Bone marrow (tissue), 2 donors: ENCODE measurements at places on chromosomes 3 and 15.

DNA sequence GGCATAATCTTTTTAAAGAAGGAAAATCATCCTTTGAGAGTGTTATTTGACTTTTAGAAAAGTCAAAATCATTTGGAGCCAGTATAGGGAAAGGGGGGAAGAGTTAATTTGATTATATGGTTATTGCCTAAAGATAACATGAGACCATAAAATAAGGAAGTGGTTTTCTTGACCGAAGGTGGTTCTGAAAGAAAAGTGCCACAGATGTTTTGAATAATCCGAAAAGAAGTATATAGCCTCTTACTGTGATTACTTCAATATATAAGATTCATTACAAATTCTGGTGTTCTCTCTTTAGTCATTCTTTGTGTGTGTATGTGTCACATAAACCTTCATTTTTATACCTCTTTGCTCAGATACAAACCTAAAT is 1.1 kb downstream of the DNAJB11 start:
- no peak for DNase-seq

GRCh38 chr3:152175528-152175889 is 93.2 kb upstream of the MBNL1 start:
- DNase-seq, result no peak

GRCh38 chr3:120143676-120144075 is 49.4 kb upstream of the GSK3B start:
- no peak for DNase-seq

DNA sequence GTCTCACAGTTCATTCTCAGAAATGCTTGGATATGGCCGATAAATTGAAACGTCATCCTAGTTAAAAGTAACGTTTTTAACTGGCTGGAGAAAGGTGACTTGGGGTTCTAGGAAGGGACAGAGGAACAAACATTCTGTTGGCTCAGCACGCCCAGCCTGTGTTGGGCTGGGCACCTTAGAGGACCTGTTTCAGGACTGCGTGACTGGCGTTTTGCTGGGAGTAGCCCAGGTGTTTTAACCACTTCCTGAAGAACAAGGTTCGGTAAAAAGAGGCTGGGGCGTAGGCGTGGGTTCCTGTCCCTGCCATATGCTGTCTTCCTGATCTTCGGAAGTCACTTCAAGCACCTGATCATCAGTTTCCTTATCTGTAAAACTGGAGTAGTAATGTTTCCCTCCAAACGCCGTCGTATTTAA is 1.1 kb upstream of the TLNRD1 start:
- no peak for DNase-seq

DNA sequence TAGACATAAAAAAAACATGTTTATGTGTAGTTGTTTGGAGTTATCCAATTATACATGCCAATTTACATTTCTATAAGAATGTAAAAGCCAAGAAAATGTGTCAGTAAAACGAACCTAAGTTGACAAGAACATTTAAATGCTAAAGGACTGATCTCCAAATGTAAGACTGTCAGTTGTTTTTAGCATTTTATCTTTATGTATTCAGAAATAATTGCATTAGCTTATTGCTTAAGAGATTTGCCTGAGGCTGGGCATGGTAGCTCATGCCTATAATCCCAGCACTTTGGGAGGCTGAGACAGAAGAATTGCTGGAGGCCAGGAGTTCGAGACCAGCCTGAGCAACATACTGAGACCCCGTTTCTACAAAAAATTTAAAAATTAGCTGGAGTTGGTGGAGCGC is 26.9 kb downstream of the PXK start:
- no peak for DNase-seq

GRCh38 chr15:58217460-58217859 is 79.3 kb downstream of the AQP9 start:
- DNase-seq, result no peak

GRCh38 chr15:85778107-85778776 is 16.5 kb downstream of the KLHL25 start:
- no peak for DNase-seq

DNA sequence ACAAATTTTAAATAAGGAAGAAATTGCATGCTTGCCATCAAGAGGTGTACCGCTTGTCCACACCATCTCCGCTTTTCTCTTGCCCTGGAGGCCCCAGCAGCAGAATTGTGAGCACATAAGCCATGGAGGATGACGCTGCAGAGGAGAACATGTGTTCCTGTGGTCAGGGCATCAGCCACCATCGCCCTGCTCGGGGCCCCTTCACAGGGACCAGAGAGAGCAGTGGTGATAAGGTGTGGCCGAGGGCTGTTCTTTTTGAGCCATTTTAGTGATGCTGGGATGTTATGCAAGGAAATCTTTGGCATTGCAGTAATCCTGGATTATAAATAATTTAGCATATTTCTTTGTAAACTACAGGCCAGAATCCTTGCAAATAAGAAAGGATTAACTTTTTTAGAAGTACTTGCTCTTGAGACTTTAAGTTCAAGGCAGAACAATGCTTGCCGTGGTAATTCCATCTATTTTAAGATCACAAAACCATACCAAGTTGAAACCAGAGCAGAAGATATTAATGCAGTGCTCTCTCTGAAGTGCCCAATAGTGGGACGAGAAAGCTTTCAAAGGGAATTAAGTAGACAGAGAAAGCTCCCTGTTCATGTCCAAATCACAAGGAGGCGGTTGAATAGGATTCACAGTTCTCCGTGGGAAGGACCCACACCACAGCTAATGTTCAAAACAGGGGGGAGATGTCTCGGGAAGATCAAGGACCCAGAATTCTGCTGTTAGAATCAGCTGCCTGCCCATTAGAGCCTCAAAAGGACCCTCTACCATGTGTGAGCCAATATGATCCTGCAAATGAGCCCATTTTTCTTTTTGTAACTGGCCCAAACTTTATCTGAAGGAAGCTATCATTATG is 338.5 kb downstream of the RORA start:
- DNase-seq, result no peak

DNA sequence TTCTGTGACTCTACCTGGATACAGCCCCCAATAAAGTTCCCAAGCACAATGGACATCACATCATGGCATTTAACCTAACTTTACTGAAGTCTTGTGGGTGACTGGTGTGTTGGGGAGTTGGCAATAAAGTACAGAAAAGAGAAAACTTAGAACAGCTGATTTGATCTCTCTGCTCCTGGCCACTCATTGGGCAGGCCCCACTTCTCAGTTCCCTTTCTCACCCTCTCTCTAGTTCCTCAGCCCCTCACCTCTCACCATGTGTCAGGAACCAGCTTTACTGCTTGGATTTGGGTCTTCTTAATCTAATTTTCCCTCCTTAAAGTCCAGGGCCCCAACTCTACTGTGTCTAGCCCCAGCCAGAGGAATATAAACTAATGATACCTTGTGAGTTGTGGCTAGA is 713 bp upstream of the MUC13 start:
- no peak for DNase-seq

DNA sequence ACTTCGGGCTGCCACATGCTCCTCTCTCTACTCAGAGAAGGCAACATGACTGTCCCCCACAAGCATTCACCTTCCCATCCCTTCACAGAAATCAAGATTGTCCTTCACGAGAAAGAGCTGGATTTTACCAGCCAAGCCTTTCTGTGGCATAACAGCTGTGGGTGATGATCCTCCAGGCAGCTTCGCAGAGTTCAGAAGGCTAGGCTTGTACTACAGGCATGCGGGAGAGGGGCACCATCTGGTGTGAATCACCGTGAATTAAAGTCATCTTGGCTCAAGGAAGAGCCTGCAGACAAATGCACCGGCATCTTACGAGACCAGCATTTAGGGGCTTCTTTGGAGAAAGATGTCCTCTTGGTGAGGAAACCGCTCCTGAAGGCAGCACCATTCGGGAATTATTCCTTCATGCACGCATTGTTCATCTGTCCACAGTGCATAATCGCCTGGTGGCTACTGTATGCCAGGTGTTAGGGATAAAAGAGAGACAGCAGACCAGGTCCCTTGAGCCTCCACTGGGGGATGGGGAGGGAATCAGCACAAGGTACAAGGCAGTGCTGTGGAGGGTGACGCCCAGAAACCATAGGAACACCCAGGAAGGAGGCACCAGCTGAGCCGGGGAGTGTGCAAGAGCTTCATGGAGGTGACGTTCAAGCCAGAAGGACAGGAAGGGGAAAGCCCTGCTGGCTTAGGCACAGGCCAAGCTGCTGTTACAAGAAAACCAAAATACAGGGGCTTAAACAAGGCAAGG is 108.6 kb downstream of the TMEM266 start:
- no peak for DNase-seq

DNA sequence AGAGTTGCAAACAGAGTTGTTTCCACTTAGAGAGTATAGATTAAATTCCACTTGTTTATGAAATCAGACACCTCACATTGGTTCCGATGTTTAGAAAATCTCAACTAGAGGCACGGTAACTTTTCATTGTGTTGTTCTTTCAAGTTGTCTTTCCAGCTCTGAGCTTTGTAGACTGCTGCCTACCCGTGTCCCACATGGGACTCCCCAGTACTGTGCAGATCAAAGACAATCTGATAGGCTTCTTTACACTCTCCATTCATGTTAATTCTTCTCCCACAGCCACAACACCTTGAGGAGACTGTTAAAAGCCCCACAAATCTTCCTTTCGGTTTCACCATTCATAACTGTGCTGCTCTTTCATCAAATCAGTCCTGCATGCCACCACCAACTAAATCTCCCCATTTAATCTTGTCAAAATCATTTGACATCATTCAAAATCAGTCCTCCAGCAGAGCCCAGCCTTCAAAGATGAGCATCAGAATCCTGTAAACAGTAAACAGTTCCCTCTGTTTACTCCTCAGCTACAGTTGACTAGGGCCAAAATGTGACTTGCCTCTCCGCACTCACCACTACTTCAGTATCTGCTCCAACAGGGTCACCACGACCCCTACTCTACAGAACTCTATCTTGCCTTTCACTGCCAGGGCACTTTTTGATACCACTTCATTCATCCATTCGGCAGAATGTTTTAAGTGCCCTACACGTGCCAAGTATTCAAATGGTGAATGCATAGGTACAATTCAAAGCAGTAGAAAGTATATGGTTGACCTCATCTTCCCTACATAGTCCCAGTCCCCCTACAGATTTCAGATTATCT is 8.3 kb downstream of the ANXA2 start:
- no peak for DNase-seq

GRCh38 chr15:55742498-55742926 is 440 bp downstream of the PRTG start:
- no peak for DNase-seq

DNA sequence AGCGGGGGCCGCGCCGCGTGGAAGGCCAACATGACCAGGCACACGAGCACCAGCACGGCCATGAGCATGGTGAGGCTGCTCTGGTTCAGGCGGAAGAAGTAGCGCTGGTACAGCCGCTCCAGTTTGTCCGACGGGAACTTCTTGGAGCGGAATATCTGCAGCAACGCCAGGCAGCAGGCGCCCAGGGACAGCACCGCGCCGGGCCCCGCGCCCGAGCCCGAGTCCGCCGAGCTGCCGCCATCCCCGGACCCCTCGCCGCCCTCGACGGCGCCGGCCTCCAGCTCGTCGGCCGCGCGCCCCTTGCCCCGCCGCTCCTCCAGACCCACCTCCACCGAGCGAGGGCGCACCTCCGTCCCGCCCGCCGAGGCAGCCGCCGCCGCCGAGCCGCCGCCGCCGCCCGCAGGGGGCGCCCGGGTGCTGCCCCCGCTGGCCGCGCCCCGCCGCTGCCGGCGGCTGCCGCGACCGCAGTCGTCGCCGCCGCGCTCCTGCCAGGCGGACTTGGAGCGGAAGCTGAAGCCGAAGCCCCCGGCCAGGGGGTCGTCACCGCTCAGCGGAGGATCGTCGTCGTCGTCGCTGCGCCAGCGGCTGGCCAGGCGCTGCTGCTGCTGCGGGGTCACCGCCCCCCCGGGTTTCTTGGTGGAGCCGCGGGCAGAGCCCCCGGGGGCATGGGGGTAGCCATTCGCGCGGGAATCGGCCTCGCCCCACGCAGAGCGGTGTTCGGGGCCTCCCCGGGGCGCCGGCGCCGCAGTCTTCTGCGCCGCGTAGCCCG is 957 bp downstream of the ADCY5 start:
- DNase-seq, result no peak

DNA sequence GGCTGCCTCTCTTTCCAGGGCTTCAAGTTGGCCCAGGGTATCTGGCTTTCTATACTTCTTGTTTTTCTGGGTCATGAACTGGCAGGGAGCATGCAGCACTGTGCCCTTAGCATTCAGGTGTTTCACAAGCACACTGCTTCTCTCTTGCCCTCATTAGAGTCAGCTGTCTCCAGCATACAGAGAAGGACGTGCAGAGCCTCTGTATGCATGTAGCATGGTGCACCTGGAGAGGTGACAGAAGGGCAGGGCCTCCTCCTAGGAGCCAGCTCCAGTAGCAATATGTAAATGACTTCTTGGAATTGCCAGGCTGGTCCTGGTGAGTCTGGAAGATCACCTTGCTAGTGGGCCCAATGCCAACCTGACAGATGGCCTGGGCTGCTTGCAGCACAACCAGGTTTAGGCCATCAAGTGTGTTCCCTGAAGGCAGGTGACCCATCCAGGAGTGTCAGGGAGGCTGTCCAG is 44.8 kb upstream of the ATP2C1 start:
- DNase-seq, result peak; percentile 25

GRCh38 chr3:121974601-121975111 is 47.4 kb downstream of the ILDR1 start:
- DNase-seq, result no peak

DNA sequence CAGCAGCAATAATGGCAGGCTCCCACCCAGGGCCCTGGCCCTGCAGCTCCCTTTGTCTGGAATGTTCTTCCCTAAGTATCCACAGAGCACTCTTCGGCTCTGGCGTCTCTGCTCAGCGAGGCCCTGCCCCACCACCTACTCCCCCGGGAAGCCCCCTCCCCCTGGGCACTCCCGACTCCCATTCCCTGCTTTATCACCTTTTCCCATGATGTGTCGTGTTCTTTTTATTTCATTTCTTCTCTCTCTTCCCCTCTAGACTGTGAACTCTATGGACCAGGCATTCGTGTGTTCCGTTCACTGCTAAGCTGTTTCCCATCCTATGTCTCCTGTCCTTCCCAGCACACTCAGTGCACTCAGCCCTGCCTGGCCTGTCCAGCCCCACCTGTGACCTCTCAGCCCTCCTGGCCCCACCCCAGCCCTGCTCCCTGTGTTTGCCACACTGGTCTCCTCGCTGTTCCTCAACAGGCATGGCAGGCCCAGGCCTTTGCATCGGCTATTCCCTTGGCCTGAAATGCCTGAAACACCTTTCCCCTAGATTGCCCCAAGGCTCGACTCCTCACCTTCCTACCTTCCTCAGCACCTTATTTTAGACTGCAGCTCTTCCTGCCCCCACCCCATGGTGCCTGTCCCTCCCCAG is 107.4 kb downstream of the TPRA1 start:
- no peak for DNase-seq

DNA sequence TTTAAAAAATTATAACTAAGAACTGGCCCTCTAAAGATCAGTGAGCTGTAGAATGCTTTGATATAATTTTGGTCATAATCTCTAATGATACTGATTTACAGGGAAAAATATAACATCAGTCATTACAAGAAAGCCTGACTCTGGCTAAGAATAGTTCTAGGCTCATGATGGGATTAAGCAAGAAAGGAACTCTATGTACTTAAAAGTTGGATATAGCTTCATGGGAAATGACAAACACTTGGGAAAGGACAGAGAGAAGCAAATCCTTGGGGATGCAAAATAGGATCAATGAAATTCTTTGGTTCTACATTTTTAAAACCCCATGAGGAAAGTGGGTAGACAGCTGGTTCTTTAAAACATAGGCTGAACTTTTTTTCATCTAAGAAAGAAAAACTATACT is 472.7 kb upstream of the NR2F2 start:
- no peak for DNase-seq

GRCh38 chr3:30848087-30848779 is 46.2 kb downstream of the GADL1 start:
- DNase-seq, result no peak
